ENCODE measurements at places on chromosomes 13 and 19. TPM values are rescaled to one million over a fixed set of nuclear protein-coding genes. Genes with fewer than 3 reads are reported as not detected.
A peak's percentile ranks its signal among the peaks of the same experiment; 100 is the strongest.

Gene KLK4
- not detected for total RNA-seq

Gene STOML3
- total RNA-seq, result not detected

DNA sequence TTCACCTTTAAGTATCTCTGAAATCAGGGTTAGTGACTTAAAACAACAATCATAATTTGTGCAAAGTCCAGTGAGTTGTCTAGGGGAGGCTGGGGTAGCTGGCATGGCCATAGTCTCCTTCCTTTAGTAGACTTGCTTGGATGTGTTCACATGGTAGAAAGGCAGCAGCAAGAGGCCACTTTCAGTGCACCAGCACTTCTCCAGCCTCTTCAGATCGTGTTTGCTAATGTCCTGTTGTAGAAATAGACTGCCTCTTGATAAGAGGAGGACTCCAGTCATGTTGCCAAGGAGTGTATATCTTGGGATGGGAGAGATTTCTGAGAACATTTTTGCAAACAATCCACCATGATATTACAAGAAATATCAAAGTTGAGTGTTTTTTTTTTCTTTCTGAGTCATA is 22.9 kb downstream of the WDFY2 start:
- DNase-seq, result no peak

Gene SELENOV
- total RNA-seq, result not detected

- peak; percentile 44 for DNase-seq
These were observed 4.0 kb upstream of the UBE2M start for GRCh38 chr19:58562122-58563033.

- DNase-seq, result peak; percentile 87
These were observed 194.1 kb downstream of the USP12 start for GRCh38 chr13:26977541-26977940.

Gene MUC16
- under 0.01 TPM for total RNA-seq

DNA sequence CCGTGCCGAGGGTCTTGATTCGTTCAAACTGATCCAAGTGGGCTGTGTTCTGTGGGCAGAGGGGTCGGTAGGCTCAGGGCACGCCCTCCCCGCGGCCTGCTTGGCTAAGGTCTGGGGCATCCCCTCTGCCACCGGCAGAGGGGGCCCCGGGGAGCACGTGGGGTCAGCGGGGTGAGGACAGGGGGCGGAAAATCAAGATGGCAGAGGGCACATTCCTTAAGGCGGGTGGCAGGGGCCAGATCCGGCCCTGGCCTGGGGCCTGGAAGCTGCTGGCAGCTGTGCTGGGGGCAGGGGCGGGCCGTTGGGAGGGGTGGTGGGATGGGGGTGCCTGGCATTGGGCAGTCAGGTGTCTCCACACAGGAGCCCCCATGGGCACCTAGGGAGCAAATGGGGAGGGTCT is 10.7 kb downstream of the PRKACA start:
- no peak for DNase-seq

DNA sequence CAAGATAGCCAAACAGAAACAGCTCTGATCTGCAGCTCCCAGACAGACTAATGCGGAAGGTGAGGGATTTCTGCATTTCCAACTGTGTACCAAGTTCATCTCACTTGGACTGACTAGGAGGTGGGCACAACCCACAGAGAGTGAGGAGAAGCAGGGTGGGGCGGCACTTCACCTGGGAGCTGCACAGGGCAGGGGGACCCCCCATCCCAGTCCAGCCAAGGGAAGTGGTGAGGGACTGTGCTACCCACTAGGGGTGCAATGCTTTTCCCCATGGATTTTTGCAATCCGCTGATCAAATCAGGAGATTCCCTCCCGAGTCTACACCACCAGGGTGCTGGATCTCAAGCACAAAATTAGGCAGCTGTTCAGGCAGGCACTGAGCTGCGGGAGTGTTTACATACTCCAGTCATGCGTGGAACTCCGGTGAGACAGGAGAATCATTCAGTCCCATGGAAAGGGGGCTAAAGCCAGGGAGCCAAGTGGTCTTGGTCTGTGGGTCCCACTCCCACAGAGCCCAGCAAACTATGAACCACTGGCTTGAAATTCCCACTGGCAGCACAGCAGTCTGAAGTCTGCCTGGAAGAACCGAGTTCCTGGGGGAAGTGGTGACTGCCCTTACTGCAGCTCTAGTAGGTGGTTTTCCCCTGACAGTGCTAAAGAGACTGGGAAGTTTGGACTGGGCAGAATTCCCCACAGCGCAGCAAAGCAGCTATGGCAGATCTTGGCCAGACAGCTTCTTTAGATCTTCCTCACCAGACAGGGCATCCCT is 85.1 kb upstream of the UFM1 start:
- no peak for DNase-seq

DNA sequence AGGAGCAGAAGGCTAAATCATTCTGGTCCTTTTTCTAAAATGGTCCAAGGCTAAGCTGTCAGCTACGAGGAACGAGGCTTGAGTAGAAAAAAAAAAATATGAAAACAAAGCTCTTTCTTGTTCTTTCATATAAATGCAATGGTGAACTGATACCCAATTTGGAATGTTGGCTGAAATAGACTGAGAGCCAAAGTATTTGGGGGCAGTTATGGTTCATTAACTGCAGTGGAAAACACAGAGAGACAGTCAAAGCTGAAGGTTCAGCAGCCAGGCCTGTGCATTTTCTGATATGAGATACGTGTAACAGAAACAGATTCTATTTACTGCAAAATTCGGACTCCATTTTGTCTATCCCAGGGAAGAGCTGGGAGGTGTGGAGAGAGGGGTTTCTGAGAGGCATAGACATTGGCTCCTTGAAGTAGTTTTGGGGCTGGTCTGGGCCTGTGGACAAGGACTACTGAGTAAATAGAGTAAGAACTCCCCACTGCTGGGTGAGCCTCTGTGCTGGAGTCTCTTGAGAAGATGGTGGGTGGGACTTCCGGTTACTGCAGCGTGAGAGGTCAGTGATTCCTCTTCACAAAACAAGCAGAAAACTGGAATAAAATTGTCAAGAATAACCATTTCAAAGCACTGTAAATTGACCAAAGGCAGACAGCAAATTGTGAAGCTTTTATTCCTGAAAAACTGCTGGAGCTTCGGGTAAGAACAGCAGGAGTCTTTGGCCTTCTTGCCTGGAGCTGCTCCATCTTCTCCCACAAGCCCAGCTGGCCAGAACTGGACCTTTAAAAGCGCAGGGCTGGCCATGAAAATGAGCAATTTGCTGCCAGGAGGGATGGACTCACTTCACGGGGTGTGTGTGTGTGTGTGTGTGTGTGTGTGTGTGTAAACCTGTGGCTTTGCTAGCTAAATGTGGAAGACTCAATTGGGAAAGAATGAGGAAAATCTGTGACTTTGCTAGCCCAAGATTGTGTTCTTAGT is 43.1 kb upstream of the CNMD start:
- no peak for DNase-seq

GRCh38 chr19:33414667-33415605 is 41.4 kb downstream of the CEBPG start:
- no peak for DNase-seq

Gene GNG7
- not detected for total RNA-seq

Gene SIGLEC12
- total RNA-seq, result not detected

GRCh38 chr13:93624311-93624777 is 397.7 kb downstream of the GPC6 start:
- peak; percentile 29 for DNase-seq

Gene TEKTIP1
- total RNA-seq, result not detected

- DNase-seq, result no peak
These were observed 212.5 kb downstream of the DLEU7 start for GRCh38 chr13:50631041-50631440.

DNA sequence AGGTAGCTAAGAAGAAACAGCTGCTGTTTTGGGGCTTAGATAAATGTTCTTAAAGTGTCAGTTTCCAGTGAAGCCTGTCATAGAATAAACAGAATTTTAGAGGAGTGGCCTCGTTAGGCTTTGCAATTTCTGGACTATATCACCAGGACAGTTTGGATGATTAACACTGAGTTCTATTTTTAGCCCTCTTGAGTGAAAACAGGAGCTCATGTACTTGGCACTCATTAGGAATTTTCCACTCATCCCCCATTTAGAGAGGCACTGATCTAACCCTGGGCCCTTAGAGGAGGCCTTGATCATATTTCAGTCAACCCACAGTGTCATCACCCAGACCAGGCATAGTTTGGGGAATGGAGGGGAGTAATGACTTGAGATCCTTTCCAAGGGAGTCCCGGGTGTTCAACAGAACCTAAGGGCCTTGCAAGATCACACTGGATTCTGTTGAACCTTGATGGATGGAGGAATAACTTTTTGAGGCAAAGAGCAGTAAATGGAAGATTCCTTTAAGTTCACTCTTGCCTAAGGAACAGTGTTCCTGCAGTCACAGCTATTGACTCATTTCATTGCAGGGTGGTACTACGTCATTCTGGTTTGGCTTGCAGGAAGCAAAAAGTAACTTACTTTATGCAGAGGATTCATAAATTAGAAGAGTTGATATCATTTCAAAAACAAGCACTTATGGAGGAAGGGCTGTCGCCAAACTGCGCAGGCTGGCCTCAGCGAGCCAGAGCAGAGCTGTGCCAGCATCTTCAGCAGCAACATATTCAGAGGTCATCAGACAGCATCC is 160.2 kb downstream of the SLC7A1 start:
- peak; percentile 95 for DNase-seq

DNA sequence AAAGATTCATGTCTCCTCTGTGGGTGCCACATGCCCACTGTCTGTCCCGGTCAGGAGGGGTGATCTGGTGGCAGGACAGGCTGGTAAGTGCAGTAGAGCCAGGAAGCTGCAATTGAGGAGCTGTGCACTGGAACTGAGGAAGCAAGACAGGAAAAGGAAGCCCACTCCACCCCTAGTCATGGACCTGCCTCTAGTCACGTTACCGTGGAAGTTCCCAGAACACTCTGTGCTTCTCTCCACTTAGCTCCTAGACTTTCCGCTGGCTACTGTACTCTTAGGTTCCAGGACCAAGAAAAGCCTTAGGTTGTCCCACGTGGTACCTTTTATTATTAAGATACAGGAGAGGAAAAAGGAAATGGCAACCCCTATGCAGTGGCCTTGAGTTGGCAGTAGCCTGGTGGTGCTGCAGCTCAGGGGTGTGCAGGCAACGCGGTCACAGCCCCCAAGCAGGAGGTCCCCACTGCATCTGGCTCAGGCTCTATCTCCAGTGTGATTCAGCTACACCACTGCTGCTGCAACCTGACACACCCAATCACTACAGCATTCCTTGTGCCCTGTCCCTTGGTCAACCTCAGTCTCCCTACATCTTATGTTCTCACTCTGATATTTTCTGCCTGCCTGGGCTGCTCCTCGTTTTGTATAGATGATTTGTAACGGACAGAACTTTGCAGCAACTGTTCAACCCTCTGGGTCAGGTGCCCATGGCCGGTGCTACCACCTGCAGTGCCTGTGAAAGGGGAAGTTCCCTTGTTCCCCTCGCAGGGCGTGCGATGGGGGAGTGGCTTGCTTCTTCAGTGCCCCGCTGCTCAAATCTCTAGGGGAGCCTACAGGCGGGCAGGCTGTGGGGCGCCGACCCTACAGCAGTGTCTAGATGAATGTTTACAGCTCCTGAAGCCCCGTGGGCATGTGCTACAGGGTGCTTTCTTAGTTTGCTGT is 24.4 kb upstream of the GPR12 start:
- DNase-seq, result no peak
